NB4 (cell line): ENCODE measurements at places on chromosomes 5 and 9.

- DNase-seq: no peak
These were observed 3.1 kb downstream of the FGD3 start for GRCh38 chr9:92950359-92950955.

GRCh38 chr9:137321726-137322361 is 19.8 kb upstream of the NRARP start:
- DNase-seq: no peak

DNA sequence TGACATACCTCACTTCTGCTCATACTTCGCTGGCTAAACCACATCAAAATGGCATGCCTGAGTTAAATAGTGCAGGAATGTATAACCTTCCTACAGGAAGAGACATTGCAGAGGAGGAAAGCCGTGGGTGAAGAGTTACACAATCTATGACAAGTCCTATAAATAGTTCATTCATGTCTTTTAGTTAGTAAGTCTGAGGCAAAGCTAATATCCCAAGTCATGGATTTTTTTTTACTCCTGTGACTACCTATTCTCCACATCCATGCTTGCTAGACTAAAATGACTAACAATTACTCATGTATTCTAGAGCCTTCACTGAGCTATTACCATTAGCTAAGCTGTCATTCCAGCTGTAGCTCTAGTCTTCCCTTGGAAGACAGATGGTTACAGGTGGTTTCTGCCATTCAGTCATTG is 391.3 kb downstream of the NR2F1-AS1 start:
- no peak for DNase-seq

- DNase-seq: no peak
These were observed 271.4 kb downstream of the ELAVL2 start for GRCh38 chr9:23554686-23555085.

GRCh38 chr5:131563434-131564228 is 71.4 kb downstream of the RAPGEF6 start:
- peak; percentile 8 for DNase-seq

GRCh38 chr5:59565551-59565950 is 328.0 kb downstream of the PDE4D start:
- DNase-seq: no peak

GRCh38 chr9:677461-678097 is 163.9 kb upstream of the DMRT1 start:
- no peak for DNase-seq

DNA sequence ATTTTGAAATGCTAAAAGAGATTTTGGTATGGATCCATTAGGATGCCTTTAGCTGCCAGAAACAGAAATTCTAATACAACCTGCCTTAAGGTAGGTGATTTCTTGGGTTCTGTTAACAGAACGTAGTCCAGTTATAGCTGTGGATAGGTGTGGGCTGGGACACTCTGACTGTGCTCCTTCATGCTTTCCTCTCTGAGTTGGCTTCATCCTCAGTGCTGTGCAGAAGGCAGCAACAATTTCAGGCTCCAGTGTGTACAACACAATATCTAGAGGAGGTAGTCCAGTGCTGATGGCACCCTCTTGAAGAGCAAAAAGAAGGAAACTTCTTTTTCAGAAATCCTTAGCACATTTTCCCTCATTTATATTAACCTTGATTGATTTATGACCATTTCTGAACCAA is 34.4 kb downstream of the NNT start:
- no peak for DNase-seq

DNA sequence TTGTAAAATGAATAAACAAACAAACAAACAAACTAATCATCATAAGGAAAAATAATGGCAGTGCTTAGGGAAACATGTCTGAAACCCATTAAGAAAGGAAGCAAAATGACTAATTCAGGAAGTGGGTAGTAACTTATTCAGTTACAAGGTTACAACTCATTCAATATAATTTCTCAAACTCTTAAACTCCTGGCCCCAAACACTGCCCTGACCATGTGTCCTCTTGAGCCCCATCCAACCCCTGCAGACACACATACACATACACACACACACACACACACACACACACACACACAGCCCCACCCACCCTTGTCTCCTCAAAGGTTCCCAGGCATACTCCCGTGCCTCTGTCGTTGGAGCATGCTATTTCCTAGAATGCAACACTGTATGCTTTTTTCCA is 193.9 kb downstream of the SEC61B start:
- DNase-seq: peak; percentile 51

DNA sequence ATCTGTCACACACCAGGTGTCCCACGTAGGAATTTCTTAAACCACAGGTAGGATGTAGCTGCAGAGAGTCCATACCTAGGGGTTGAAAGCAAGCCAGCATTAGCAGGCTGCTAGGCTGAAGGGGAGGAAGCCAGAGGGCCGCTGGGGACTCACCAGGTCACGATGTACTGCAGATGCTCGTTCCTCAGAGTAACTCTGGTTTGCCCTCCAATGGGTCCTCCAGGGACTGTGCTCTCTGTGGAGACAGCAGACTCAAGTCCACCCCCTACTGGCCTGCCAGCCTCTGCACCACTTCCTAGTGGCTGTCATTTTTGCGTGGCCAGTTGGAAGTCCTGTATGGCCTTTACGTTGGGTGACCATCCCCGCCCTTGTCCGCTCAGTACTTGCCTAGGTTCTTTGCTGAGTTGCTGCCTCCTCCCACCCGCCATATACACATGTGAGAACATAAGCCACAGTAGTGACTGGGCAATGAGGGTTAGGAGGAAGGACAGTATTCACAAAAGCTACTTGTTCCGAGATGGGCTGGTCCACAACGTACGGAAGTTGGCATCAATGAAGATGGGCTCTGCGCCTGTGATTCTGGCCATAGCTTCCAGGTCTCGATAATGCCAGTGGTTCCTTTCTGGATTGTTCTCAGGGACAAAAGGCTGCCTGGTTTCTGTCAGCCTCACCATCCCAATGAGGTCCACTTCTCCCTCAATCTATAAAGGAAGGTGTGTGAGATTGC is 4.1 kb downstream of the RPL7A start:
- peak; percentile 90 for DNase-seq

DNA sequence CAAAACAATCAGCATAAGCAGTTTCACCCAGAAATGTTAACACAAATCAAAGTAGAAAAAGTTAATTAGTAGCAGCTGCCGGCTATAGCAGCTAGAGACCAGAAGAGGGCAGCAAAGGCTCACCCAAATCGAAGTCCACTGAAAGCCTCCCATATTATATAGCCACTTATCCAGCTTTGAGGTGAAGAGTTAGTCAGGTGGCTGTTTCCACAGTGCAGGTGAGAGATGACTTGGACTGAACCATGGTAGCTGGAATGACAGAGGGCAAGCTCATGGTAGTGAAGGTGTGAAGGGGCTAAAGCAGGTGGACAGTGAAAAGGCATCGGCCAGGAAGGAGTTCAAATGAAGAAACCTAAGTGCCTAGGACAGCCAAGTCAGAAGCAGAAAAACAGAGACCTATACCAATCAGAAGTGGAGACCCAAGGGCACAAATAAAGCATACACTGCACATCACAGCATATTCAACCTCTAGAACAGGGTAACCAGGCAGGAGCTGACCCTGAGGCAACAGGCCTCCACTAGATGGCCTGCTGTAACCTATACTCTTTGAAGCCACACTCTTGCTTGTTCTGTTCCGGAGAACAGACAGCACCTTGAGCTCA is 7.2 kb upstream of the RNF38 start:
- peak; percentile 53 for DNase-seq

GRCh38 chr9:116049456-116049855 is 104.1 kb upstream of the PAPPA start:
- no peak for DNase-seq

GRCh38 chr9:97517331-97518089 is 16.0 kb downstream of the TMOD1 start:
- no peak for DNase-seq

DNA sequence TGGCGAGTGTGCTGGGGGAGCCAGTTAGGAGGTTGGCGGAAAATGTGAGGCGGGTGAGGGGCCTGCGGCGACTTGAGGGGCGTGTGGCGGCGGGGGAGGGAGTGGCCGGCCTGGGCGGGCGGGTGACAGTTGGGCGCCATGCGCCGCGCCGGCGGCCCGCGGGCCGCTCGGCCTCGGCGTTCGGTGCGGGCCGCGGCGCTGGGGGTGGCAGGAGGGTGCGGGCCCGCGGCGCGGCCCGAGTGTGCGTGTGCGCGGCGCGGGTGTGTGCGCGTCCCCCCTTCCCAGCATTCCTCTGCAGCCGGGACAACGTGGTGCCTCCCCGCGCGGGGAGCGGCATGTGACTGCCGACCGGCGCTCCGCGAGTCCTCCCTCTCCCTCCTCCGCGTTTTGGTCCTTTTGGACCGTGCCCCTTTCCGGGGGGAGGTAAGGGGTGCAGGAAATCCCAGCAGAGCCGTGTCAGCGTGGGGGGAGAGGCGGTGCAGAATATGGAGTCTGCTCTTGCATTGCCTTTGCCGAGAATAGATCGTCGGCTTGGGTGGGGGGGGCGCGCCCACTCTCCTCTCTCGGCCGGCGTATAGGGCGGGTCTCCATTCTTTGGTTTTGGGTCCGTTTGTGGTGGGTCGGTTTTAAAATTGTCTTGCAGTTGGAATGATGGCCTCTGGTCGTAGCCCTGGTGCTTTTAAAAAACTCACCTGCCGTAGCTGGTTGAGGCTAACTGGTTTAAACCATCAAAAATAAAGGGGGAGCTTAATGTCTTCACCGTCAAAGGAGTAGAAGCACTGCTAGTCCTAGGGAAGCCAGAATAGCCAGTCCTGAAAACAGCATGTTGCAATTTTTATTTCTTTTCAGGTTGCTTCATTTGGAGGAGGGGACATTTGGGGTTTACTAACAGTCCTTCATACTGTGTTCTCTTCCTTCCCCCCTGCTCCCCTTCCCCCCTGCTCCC is 2.0 kb downstream of the LARP1 start:
- DNase-seq: peak; percentile 77

- no peak for DNase-seq
These were observed 6.7 kb upstream of the RXRA start for GRCh38 chr9:134319306-134320125.

DNA sequence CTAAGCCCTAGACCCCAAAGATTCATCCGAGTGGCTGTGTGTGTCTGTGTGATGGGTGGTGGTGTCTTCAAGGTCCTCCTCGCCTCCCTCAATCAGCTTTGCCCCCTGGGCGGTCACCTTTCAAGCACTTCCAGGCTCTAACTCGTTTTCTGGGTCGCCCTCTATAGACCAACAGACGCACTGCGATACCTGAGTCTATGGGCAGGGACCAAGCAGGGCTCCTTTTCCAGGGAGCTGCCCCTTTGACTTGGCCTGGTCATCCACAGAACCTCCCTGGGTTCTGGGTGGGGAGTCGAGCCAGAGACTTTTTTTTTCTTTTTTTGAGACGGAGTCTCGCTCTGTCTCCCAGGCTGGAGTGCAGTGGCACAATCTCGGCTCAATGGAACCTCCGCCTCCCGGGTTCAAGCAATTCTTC is 1.1 kb downstream of the SLC27A4 start:
- DNase-seq: peak; percentile 85

DNA sequence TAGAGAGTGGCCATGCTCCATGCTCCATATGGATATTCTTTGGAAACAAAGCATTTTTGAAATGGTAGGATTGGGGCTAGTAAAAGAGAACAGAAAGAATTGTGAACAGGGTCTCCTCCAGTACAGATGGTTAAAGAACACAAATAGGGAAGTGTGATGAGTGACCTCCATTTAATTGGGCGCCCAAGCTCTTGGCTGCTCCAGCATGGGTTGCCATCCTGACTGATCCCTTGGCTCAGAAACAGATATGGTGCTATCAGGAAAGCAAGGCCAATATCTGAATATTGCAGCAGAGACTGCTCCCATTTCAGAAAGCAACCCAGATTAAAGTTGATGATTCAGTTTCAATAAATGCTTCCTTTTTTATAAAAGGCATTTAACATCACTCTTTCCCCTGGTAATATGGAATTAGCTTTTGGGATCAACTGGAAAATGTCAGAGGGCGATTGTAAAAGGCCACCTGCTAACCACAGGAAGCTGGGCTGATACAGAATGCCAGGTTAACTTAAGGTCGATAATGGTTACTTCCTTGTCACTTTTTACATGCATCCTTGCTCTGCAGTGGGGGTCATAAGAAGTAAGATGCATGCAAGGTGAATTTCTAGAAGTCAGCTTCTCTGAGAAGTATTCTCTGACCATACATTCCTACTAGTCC is 52.9 kb downstream of the TMC1 start:
- no peak for DNase-seq

DNA sequence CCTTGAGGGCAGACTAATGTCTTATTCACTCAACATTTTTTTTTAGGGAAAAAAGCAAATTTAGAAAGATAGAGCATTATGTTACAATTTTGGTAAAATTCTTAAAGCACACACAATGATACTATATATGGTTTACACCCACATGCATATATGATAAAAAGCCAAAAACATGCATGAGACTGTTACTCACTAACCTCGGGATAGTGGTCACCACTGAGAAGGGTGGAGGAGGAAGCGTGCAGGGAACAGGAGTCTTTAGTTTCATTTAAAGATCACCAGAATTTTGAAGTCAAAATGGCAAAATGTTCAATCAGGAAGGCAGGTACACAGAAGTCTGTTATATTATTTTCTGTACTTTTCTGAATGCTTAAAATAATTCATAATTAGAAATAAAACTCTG is 9.2 kb downstream of the ARL15 start:
- DNase-seq: peak; percentile 20

DNA sequence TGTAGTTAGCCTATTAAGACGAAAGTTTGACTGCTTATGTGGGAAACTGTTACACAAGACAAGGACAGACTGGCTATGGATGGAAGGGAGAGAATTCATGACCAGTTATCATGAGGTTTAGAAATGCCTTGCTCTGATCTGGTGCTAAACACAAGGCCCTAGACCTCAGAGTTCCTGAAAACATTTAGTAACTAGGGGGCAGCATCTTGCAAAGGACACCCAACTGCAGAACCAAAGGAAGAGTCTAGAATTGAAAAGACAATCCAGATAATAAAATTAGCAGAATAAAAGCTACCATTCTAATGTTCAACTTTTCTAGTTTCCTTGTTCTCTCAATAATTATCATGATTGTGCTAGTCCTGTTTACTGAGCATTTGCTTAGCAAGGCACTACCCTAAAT is 130.5 kb upstream of the GPR151 start:
- DNase-seq: no peak

- DNase-seq: no peak
These were observed 88.2 kb downstream of the LIFR start for GRCh38 chr5:38468202-38468673.

- no peak for DNase-seq
These were observed 243.9 kb downstream of the IRX2 start for GRCh38 chr5:2507611-2508010.

- DNase-seq: no peak
These were observed 708.6 kb upstream of the ZNF608 start for GRCh38 chr5:125455041-125455440.

- DNase-seq: no peak
These were observed 99.8 kb downstream of the RPS23 start for GRCh38 chr5:82178378-82178777.

- peak; percentile 40 for DNase-seq
These were observed 157.7 kb upstream of the SLC24A2 start for GRCh38 chr9:19946441-19947109.
